ENCODE measurements at places on chromosomes 4 and X.

DNA sequence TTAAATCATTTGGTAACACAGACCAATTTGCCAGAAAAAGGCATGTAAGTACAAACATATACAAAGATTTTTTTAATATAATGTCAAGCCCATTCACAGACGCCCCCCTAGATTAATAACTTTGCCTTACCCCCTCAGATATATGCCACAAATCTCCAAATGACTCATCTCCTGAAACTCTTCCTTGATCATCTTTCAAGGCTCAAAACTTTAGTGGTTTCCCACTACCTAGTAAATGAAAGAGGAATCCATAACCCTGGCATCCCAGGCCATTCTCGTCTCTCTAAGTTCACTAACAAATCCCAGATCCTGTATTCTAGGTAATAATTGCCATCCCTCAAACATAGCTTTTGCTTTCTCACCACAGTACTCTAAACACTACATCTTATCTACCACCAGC lies 61.9 kb downstream of the PRSS12 start:
- DNase-seq, result no peak

DNA sequence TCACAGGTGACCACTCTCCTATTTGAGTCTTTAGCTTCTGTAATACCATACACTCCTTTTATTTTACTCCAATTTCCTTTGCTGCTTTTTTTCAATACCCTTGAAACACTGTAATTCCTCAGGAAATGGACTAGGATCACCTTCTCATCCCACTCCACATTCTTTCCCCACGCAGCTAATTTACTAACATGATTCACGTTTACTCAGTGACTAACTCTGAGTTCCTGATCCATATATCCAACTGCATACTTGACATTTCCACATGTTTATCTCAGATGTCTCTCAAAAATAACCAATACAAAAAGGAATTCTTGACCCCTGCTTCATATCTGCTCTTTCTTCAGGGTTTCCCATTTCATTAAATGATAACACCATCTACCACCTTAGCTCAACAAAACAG lies 19.9 kb downstream of the RPS6KA6 start:
- no peak for DNase-seq

- no peak for DNase-seq
These were observed 105.6 kb upstream of the AMOT start for GRCh38 chrX:112946227-112946626.

- DNase-seq, result no peak
These were observed 45.9 kb upstream of the VEGFD start for GRCh38 chrX:15430076-15430475.

DNA sequence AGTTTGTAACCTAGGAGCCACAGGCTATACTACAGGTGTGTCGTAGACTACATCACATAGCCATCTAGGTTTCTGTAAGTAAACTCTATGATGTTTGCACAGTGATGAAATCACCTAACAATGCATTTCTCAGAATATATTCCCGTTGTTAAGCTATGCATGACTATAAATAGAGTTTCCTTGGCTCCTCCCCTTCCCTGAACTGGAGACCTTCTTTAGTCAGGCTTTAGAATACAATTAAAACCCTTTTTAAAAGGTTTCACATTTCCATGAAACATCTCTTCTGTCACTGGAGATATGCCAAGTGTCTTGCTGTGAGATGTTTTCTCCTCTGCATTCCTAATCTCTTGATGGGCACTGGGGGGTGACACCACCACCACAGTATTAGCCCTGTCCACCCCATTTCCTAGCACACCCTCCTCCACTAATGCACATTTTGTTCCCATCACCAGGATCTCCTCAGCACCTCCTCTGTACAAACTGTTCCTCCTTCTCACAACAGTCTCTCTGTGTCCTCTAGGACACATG lies 334.6 kb upstream of the CPEB2 start:
- no peak for DNase-seq

GRCh38 chr4:39134683-39135306 lies 47.5 kb upstream of the WDR19 start:
- DNase-seq, result no peak

- peak; percentile 35 for DNase-seq
These were observed 26.1 kb downstream of the OTOP1 start for GRCh38 chr4:4200624-4201023.

DNA sequence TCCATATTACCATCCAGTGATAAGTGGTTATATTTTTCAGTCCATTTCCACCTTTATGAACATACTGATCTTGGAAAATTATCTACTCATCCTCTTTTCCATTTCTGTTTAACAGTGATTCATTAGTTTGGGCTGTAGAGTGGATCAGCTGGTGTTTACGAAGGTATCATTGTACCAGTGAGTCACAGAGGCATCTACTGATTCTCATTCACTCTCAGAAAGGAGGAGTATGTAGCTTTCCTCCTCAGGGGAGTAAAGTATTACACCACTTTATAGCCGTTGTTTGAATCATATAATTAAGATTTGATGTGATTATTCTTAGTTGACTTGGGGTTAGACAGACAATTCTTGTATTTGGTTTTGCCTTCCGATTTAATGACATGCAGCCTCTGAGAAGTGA lies 74.7 kb downstream of the GALNT7 start:
- DNase-seq, result no peak

- peak; percentile 71 for DNase-seq
These were observed 104.4 kb upstream of the ARHGAP24 start for GRCh38 chr4:85370400-85371032.

DNA sequence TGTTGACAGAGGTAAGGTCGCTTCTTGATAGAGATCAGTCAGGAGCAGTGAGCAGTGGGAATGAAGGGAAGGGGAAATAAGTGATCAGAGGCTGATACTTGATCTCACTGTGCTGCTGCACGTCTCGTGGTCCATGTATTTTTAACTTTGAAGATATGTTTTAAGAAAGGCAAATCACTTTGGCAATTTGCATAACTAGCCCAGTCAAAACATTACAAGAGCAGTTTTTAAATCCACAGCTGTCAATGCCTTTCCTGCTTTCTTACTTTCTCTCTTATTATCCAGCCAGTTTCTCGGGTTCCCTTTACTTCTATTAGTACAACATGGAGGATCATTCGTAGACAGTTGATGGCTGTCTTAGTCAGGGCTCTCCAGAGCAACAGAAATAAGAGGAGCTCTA lies 472.8 kb downstream of the TMA16 start:
- no peak for DNase-seq

GRCh38 chr4:98574816-98575215 lies 83.6 kb downstream of the TSPAN5 start:
- no peak for DNase-seq

DNA sequence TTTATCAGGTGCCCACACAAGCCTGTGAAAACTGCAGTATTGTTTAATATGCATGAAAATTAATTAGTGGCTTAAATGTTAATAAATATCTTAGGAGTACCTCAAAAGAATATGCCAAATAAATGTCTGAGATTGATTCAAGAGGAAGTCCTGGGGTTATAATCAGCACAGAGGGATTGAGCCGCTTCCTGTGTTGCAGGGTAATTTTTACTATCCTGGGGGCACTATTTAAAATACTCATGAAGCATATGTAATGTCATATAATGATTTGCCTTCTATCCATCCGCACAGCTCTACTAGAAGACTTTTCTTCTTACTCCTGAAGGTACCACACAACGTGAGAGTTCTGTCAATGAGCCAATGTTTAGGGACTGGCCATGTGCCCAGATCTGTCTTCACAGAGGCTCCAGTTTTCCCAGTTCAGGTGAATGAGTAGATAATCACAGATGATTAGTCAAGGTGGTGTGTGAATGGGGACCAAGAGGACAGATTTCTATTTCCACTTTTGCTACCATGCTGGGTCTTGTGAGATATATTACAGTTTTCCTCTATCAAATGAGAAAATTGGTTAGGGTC lies 233.3 kb downstream of the USP46 start:
- DNase-seq, result no peak

GRCh38 chr4:37993806-37994205 lies 33.6 kb downstream of the PTTG2 start:
- DNase-seq, result no peak

DNA sequence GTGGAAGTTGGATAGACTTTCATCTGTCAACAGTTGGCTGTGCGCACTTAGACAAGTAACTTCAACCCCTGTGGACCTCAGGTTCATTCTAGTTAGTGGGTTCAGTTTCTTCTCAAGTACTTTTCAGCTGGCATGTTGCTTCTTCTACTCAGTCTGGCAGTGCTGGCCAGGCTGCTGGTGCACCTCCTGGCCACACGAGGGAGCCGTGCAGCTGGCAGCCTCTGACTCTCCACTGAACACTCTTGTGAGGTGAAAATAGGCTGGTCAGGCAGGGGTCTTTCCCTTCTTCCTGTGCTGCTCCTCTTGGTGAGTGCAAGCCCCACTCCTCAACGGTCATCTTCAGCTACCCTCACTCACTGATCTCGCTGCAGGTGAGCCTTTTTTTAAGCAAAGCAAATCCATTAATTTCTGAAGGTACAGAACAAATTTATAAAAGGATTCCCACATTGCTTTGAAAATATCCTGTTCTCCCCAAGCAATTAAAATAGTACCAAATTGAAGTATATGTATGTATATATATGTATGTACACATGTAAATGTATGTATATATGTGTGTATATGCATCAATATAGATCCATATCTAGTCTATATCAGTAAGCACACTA lies 30.6 kb downstream of the LONRF3 start:
- peak; percentile 87 for DNase-seq

DNA sequence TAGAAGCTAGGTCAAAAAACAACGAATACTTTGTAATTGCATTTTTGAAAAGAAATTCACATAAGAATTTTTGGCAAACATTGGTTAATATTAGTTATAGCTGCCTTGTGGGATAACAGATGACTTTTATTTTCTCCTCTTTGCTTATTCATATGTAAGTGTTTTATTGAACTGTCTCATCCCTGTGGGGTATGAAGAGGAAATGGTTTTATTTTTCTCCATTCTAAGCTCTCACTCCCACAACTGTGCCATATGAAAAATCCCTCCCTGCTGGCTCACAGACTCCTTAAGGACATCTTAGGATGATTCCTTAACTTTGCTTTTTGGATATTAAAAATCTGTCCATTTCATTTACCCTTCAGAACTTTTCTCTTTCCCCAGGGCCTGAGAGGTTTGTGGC lies 300.6 kb downstream of the PPP1R2C start:
- DNase-seq, result no peak

- no peak for DNase-seq
These were observed 1.3 kb upstream of the ATP10D start for GRCh38 chr4:47483745-47484144.

- no peak for DNase-seq
These were observed 370.8 kb downstream of the FSTL5 start for GRCh38 chr4:161792991-161793390.

- no peak for DNase-seq
These were observed 642.6 kb downstream of the PCDH7 start for GRCh38 chr4:31362756-31363155.

GRCh38 chrX:41877167-41877566 lies 46.2 kb downstream of the CASK start:
- DNase-seq, result no peak

DNA sequence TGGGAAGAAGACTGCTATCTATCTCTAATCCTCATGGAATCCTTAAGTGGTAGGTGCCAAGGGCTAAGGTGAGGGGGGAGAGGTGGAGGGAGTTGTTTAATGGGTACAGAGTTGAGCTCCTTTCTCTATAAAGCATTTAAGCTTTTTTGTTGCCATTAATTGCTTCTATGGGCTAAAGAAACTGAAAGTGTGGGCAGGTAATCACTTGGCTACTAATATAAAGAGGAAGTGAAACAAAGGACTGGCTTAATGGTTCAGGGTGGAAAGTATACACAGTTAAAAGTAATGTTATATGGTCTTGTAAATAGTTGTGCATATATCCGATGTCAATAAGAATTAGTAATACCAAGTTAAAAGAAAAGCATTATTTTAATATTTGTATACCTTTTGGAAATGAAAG lies 83.9 kb downstream of the POLA1 start:
- DNase-seq, result no peak

DNA sequence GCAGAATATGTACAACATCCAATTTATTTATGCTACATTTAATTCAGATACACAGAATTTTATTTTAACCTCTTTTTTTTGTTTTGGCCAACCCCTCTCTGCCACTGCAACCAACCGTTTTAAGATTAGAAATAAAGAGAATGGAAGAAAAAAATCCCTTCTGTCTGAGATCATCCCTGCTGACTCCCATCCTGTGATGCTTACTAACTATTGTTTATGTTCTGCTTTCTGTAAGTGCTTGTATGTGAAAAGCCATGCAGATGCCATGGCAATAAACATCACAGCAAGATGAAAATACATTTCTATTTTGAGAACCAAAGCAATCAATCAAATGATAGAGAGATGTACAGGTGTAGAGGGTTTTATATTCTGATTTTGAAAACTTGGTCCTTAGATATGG lies 70.1 kb downstream of the GABRB1 start:
- DNase-seq, result no peak

DNA sequence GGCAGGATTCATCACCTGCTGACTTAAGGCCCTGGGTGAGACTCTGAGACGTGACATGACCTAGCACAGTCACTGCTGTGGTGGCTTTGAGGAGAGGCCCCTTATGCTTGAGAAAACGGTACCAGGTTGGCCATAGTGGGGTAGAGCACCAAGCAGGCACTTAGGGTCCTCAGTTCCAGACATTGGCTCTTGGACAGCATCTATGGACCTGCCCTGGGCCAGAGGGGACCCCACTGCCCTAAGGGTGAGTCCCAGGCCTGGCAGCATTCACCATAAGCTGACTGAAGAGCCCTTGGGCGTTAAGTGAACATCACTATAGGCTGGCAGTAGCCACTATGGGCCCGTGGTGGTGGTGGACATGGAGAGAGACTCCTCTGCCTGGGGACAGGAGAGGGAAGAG lies 78.7 kb downstream of the FNIP2 start:
- no peak for DNase-seq

- DNase-seq, result no peak
These were observed 2.2 kb upstream of the UGT2B4 start for GRCh38 chr4:69497886-69498395.

- DNase-seq, result peak; percentile 48
These were observed 40.8 kb downstream of the RHOXF2B start for GRCh38 chrX:120036704-120037103.

DNA sequence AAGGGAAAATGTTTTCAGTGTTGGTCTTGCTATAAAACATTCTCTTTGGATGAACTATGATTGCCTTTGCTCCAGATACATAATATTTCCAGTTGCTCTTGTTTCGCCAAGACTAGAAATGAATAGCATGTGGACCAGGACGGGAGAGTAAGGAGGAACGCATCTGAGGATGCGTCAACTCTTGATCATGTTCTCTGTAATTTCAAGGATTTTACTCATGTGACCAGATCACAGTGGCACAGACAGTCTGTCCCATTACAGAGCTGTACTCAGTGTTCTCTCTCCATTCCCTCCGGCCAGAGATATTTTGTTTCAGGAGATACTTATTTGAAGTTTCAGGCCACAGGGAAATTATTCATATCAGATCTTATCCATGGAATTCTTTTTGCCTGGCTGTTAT lies 266.6 kb downstream of the MID1IP1 start:
- no peak for DNase-seq

GRCh38 chr4:76723924-76724323 lies 174.0 kb downstream of the SOWAHB start:
- no peak for DNase-seq

DNA sequence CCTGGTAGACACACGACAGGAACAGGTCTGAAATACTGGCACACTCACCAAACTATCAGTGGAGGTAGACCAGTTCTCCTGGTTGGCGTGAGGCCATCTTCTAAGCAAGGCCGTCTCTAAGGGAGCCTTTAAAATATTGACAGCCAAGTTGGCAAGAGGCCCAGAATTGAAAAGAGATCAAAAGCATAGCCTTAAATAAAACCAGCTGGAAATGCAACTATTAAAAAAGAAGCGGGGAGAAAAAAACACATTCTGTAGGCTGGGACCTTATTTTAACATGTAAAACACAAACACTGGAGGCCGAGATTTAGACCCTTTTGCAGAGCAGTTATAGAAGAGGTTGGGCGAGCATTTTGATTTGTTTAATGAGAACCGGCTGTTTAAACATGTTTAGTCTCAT lies 233.0 kb upstream of the CLNK start:
- DNase-seq, result no peak
